ENCODE measurements at places on chromosomes 7 and 10.

DNA sequence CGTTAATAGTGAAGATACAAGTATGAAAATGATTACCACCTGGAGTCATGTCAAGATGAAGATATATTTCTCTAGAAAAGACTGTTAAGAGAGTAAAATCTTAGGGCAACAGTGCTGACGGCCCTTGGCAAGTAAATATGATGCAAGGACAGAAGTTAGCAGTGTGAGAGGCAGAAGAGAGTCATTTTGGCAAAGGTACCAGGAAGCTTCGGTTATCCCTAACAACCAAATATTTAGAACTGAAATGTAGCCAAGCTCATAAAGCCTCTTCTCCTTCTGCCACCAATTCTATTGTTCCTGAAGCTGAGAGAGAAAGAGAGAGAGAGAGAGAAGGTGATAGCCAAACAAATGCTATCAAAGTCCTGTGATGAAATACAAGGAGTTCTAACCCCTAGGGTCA is 109.6 kb downstream of the MACC1 start:
- H3K36me3 ChIP-seq: no peaks in the 10 kb centered on the region
- H3K27ac ChIP-seq: no peak overlapping the region
- no peak overlapping the region for H3K4me3 ChIP-seq
- H3K27me3 ChIP-seq: no peaks in the 10 kb centered on the region
- H3K4me1 ChIP-seq: no peaks in the 10 kb centered on the region

DNA sequence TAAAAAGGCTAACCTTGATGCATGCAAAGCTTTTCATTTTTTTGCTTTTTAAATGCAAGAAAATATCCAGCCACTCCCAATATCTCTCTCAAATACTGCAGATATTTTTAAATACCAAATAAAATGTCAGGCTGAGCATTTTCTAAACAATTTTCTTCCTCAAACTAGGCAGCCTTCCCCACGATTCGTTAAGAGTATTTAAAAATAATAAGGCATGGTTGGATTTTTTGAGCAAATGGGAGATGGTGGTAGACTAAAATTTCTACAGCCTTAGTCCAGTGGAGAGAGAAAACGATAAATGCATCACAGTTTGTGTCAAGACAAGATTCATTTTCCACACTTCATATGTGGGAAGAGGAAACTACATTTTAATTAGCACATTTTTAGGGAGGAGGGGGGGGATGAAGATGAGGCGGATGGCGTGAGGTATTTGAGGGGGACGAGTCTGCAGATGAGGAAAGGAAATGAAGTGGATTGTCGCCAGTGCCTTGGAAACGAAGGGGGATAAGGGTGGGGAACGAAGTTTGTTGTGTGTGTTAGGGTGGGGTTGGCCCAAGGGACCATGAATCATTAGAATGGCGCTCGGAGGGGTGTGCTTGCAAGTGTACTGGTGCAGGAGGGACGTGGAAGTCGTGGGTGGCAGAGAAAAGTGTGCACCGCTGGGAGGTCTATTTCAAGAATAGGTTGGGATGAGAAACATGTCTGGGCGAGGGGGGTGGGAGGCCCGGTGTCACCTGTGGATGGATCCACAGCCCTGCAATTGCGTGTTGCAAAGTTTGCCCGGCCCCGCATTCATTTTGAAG is 1.2 kb upstream of the ADD3 start:
- peak overlapping the region; percentile 51 for H3K4me3 ChIP-seq
- no peak for DNase-seq

- H3K27me3 ChIP-seq: no peaks in the 10 kb centered on the region
- no peaks in the 10 kb centered on the region for H3K4me1 ChIP-seq
- no peak overlapping the region for H3K4me3 ChIP-seq
- no peaks in the 10 kb centered on the region for H3K36me3 ChIP-seq
Observed at GRCh38 chr10:91444211-91445182, 34.4 kb downstream of the HECTD2 start.

GRCh38 chr7:38142736-38143135 is 35.3 kb upstream of the STARD3NL start:
- no peak overlapping the region for H3K27ac ChIP-seq
- DNase-seq: no peak
- no peak overlapping the region for H3K4me3 ChIP-seq

GRCh38 chr10:48681740-48682139 is 2.9 kb upstream of the WDFY4 start:
- H3K36me3 ChIP-seq: no peaks in the 10 kb centered on the region
- no peaks in the 10 kb centered on the region for H3K4me1 ChIP-seq
- no peak overlapping the region for H3K4me3 ChIP-seq
- no peak overlapping the region for H3K27ac ChIP-seq
- no peaks in the 10 kb centered on the region for H3K27me3 ChIP-seq
- no peak for DNase-seq

GRCh38 chr7:140643416-140643815 is 2.8 kb upstream of the DENND2A start:
- peaks cover 27% of the 10 kb centered on the region for H3K27me3 ChIP-seq
- no peaks in the 10 kb centered on the region for H3K36me3 ChIP-seq
- H3K4me1 ChIP-seq: peaks cover 8% of the 10 kb centered on the region
- H3K4me3 ChIP-seq: no peak overlapping the region

- H3K36me3 ChIP-seq: peaks cover 7% of the 10 kb centered on the region
- H3K4me3 ChIP-seq: no peak overlapping the region
- no peak overlapping the region for H3K27ac ChIP-seq
- no peaks in the 10 kb centered on the region for H3K27me3 ChIP-seq
- H3K4me1 ChIP-seq: no peaks in the 10 kb centered on the region
Observed at GRCh38 chr7:127888411-127888810, 142.8 kb downstream of the LRRC4 start.

- H3K27ac ChIP-seq: no peak overlapping the region
- H3K4me3 ChIP-seq: no peak overlapping the region
- DNase-seq: no peak
Observed at GRCh38 chr10:46545861-46546590, 10.4 kb downstream of the GPRIN2 start.

GRCh38 chr10:127905001-127905847 is 1.7 kb upstream of the PTPRE start:
- H3K27ac ChIP-seq: no peak overlapping the region
- H3K36me3 ChIP-seq: no peaks in the 10 kb centered on the region
- no peak overlapping the region for H3K4me3 ChIP-seq
- DNase-seq: no peak

DNA sequence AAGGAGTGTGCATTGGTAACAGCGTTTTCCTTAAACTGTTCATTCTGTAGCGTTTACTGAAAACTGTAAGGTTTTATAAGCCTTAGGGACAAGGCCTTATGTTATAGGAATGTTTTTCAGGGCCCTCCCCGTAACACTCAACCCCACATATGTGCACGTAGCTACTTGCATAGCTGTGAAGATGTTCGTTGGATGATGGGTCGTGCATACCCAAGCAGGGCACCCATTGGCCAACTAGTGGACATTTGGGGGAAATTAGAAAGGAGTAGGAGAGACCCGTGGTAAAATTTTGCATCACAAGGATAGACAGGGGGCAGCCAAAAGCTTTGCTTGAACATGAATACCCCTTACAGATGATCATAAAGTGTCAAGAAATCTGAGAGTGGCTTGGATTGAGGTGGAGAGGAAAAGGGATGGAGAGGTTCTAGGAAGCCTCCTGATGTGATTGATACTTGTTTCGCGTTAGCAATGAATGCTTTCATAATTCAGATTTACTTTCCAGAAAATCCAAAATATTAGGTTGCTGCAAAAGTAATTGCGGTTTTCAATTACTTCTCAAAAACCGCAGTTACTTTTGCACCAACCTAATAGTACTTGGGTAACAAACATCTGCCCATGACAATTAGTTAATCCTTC is 878 bp downstream of the SEC61A2 start:
- no peaks in the 10 kb centered on the region for H3K27me3 ChIP-seq
- H3K4me1 ChIP-seq: peaks cover 8% of the 10 kb centered on the region
- H3K4me3 ChIP-seq: peak overlapping the region; percentile 62

- H3K27ac ChIP-seq: peak overlapping the region; percentile 78
- H3K36me3 ChIP-seq: no peaks in the 10 kb centered on the region
- peak overlapping the region; percentile 13 for H3K4me3 ChIP-seq
- H3K27me3 ChIP-seq: no peaks in the 10 kb centered on the region
Observed at GRCh38 chr10:22681783-22682183, 32.6 kb downstream of the PIP4K2A start.

DNA sequence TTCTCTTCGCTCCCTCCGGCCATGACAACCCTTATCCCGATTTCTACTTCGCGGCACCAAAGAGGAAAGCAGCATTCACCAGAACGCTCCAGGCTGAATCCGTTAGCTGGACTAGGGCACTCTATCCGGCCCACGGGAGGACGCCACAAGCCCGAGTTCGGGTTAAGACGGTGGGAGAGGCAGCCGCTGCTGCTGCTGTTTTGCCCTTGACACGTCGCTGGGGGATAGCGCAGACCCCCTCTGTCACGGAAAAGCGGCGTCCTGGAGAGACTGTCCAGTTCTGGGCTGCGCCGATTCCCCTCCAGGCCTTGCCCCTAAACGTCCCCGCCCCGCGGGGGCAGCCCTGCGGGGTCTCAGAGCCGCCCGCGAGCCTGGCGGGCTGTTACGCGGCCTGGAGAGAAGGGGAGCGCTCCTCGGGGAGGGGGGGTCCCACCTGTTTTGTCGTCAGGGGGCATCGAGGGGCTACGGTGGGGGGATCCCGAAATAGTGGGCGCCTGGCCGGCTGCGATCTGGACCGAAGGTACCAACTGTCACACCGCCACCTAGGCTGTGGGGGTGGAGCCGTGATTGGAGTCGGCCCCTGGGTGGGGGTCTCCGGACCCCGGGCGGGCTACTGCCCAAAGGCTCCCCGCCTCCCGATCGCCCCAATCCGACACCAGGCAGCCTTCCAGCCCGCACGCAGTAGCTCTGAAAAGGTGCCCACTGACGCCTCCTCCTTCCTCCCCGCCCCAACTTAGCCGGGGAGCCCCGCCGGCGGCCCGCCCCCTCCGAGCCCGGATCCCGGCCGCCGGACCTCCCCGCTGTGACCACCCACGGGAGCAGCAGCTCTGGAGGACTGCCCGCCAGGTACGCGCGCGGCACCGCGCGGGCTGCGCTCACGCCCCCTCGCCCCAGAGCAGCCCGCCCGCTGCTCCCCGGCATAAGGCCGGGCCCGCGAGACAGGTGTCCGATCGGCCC is 772 bp downstream of the SGMS1 start:
- peak overlapping the region; percentile 99 for H3K4me3 ChIP-seq
- peak; percentile 57 for DNase-seq
- peaks cover 46% of the 10 kb centered on the region for H3K4me1 ChIP-seq
- H3K36me3 ChIP-seq: no peaks in the 10 kb centered on the region
- peak overlapping the region; percentile 100 for H3K27ac ChIP-seq

- no peak overlapping the region for H3K27ac ChIP-seq
- no peak for DNase-seq
Observed at GRCh38 chr7:93172683-93173082, 24.5 kb upstream of the SAMD9L start.

DNA sequence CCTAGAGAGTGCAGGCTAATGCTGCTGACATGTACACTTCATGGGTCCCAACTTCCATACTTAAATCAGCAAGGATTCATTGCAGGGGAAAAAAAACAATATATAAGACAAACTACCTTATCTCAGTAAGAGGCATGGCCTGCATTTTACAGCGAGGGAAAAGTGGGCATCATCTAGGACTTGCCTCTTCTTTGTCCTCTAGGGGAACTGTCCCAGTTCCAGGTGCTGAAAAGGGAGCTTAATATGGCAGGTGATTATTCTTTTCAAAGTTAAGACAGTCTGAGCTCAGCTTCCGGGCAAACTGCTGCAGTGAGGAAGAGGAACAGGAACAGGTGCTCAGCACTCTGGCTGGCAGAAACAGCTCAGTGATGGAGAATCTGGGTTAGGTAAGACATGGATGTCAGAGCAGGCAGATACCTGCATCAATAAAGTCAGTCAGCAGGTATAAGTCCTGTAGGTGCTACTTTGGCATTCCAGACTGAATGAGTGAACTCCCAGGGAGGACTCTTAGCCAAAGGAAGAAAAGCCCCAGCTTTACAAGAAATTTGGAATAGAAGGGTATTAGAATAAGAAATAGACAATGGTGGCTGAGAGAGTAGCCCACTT is 147.2 kb downstream of the TMEM178B start:
- H3K27ac ChIP-seq: no peak overlapping the region
- no peaks in the 10 kb centered on the region for H3K27me3 ChIP-seq
- no peak for DNase-seq
- no peaks in the 10 kb centered on the region for H3K4me1 ChIP-seq

DNA sequence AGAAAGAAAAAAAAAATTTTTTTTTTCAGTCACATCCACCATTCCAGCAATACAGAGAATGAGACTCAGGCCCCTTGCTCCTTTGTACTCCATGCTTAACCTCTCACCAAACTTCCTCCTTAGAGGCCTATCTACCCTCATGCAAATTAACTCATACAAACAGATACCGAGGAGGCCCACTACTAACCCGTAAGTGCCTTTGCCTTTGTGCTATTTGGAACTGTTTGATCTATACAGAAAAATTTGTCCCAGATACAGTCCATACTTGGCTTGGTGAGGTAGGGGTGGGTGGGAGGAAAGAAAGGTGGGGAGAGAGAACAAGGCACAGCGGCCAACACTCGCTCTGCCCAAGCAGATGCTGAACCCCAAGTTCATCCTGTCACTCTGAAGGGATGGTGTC is 87.8 kb upstream of the DUSP5 start:
- DNase-seq: no peak
- H3K27me3 ChIP-seq: no peaks in the 10 kb centered on the region
- peaks cover 16% of the 10 kb centered on the region for H3K4me1 ChIP-seq
- no peak overlapping the region for H3K27ac ChIP-seq
- no peaks in the 10 kb centered on the region for H3K36me3 ChIP-seq

- no peaks in the 10 kb centered on the region for H3K36me3 ChIP-seq
- H3K27ac ChIP-seq: no peak overlapping the region
- DNase-seq: no peak
Observed at GRCh38 chr10:124105594-124105993, 12.2 kb upstream of the CHST15 start.

DNA sequence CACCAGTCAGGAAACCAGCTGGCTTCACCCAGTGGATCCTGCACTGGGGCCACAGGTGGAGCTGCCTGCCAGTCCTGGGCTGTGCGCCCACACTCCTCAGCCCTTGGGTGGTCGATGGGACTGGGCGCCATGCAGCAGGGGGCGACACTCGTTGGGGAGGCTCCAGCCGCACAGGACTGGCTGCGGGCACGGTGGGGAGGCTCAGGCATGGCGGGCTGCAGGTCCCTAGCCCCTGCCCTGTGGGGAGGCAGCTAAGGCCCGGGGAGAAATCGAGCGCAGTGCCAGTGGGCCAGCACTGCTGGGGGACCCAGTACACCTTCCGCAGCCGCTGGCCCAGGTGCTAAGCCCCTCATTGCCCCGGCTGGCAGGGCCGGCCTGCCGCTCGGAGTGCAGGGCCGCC is 12.4 kb upstream of the NRG3 start:
- H3K27ac ChIP-seq: no peak overlapping the region
- no peaks in the 10 kb centered on the region for H3K36me3 ChIP-seq
- H3K4me3 ChIP-seq: no peak overlapping the region
- H3K27me3 ChIP-seq: no peaks in the 10 kb centered on the region

Measured in CD8-positive, alpha-beta memory T cell (primary cell).